ENCODE measurements at places on chromosomes 4 and X.

- no peak for DNase-seq
These were observed 90.8 kb upstream of the SLC34A2 start for GRCh38 chr4:25564836-25565235.

DNA sequence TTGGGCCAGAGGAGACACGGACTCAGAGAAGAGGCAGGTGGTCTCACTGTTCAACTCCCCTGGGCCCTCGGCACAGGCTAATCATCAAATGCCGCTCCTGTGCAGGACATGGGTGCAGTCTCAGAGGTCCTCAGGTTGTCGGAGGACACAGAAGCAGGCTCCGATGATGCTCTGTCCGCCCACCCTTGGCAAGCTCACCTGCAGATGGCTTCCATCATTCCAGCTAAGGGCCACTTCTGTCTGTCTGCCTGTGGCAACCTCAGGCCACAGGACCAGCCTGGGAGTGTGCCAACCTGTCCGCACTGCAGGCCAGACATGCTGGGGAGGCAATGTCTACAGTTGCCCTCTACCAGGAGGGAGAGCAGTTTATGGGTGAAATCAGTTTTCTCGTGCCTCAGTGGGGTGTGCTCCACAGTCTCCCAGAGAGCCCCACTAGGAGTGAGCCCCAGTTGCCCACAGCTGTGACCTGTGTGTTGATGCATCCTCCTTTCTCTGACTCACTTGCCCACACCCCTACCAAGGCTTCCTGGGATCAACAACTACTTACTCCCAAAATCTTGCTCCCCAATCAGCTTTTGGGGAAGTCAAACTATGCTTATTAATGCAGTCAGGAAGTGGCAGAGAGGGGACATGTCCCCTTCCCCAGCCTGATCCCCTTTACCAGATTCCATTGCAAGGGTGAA lies 55.9 kb downstream of the HTRA3 start:
- no peak for DNase-seq

GRCh38 chr4:88807499-88807898 lies 109.9 kb upstream of the NAP1L5 start:
- DNase-seq = no peak

- no peak for DNase-seq
These were observed 115.1 kb upstream of the SFRP2 start for GRCh38 chr4:153904011-153904410.

GRCh38 chrX:117711782-117712181 lies 404.8 kb downstream of the KLHL13 start:
- no peak for DNase-seq

DNA sequence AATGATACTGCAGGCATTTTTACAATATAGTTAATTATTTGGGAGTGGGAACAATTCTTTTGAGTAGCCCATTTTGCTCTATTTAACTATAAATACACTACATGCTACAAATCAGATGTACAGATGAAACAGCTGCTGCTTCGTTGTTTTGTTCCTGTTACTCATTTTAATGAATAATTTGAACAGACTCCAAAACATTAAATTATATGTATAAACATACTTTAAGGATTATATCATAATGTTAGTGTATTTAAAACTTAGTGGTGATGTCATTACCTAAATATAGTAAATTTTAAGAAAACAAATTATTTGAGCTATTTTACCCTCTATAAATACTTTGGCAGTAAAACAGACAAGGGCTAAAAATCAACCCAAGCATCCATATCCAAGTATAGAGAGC lies 60.7 kb downstream of the GAB1 start:
- DNase-seq = no peak

GRCh38 chr4:104501290-104501689 lies 6.6 kb upstream of the CXXC4 start:
- DNase-seq = no peak

- DNase-seq = no peak
These were observed 14.3 kb upstream of the RAB9B start for GRCh38 chrX:103846386-103846785.

- no peak for DNase-seq
These were observed 4.1 kb downstream of the RP2 start for GRCh38 chrX:46840946-46841345.

- no peak for DNase-seq
These were observed 124.4 kb downstream of the CHRDL1 start for GRCh38 chrX:110671068-110671803.

All from NCI-H2107 (cell line).